Stimulated activated CD8-positive, alpha-beta memory T cell treated with anti-CD3 and anti-CD28 coated beads, Interleukin-2, amount 100 ng/mL, for 1 hour (primary cell): ENCODE measurements at places on chromosomes 7 and 10.

DNA sequence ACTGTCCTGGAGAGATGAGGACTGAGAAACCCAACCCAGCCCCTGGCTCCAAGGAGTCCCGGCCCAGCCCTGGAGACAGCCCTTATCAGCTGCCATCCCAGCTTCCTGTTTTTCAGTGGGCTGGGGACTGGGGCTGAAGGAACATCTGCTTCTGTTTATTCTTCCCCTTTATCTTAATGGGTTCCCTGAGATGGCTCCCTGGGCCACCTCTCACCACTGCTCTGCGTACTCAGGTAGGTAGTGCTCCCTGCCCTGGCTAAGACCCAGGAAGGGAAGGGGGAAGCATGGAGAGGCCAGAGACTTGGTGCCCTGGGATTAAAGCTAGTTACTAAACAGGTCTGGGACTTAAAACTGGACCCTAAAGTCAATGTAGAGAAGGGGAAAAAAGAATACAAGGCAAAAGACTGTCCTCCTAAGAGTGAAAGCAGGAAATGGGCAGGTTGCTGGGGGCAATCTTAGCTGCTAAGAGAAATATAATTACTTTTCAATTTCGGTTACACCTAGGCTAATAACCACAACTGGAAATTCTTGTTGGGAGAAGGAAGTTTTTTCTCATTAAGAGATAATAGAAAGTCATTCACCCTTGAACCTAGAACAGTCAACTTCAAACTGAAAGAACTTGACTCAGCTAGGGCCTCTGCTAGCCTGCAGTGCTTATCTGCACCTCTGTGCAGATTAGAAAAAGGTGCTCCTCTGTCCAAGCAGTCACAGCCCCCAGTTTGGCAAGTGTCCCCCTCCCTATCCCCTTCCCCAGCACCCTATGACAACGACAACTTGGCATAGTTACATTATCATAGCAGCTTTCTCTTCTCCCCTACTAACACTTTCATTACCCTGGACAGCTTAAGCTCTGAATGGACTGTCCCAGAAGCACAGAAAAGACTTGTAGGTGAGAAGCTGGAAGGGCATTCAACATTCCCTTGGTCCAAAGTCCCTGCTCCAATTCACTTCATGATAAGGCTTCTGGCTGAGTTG lies 65.6 kb upstream of the KDM7A start:
- DNase-seq = no peak

GRCh38 chr7:18756378-18757050 lies 261.0 kb downstream of the HDAC9 start:
- no peak for DNase-seq

GRCh38 chr10:110137142-110137545 lies 70.3 kb upstream of the MXI1 start:
- DNase-seq = no peak

GRCh38 chr7:134465491-134465890 lies 6.6 kb upstream of the AKR1B1 start:
- no peak for DNase-seq

DNA sequence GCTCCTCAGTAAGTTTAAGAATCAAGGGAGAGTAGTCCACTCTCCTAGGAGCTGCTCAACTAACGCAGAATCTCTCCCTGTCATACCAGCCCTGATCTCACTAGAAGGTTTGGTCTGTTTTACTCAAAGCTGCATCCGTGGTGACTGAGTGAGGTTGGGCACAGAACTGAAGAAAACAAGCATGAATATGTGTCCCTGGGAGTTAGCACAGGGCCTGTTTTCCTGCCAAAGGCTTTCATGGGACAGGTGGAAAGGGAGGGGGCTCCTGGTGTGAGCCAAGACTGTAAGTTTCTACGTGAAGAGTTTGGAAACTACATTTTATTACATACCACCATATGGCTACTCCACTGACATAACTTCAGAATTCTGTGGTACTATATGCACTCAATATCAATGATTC lies 705.9 kb downstream of the MAGI2 start:
- DNase-seq = no peak

GRCh38 chr10:8874972-8875371 lies 820.5 kb downstream of the GATA3 start:
- DNase-seq = no peak

DNA sequence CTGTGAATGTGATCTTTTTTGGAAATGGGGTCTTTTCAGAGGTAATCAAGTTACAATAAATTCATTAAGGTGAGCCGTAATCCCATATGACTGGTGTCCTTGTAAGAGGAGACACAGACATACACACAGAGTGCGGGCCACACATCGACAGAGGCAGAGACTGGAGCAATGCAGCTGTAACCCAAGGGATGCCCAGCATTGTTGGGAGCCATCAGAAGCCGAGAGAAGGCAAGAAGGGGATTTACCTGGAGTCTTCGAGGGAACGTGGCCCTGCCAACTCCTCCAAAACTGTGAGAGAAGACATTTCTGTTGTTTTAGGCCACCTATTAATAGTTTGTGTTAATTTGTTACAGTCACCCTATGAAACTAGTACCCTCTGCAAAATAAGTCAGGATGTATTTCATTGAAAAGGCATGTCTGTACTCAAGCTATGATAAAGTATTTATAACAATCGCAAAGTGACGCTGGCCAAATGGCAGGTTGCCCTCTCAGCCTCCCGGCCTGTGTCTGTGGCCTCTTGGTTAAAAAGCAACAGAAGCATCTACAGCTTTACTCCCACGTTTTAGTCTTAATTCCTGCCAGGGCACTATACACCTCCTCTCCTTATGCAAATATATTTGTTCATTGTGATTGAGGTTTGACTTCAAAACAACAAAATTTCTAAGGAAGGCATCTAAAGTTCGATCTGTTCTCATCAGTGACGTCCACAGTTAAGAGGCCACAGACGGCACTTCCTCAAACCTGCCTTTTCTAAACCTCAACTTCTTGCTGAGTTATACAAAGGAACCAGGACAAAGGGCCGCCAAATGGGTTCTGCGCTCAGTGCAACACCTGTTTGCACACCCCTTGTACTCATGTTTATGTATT lies 46.8 kb downstream of the HIPK2 start:
- DNase-seq = no peak

DNA sequence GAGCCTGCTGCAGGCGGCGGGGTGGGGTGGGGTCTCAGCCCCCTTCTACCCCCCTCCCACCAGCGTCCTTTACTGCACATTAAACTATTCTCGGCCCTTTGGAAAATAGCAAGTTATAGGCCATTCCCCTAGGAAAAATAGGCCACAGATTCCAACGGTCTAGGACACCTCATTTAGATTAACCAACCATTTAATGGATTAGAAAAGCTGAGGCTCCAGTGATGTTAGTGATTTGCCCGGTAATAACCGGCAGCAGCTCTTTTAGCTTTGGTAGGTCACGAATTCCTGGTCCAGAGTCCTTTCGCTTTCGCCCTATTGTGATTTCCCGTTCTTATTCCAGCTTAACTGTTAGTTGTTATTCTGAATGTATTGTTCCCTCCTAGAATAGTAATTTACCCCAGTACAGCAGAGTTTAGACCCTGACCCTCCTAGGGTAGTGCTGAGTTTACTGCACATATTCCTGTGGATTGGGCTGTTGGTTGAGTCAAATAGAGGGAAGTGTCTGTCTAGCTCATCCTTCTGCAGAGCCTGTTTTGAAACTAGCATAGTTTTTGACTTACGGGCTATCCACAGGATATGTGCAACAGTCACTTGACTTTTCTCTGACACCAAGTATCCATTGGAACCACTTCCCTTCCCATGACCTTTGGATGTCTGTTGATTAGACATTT lies 754 bp downstream of the GSTO1 start:
- DNase-seq = no peak

GRCh38 chr7:129748356-129749109 lies 137.0 kb downstream of the NRF1 start:
- DNase-seq = no peak

GRCh38 chr7:94439893-94440381 lies 45.2 kb downstream of the COL1A2 start:
- no peak for DNase-seq

- no peak for DNase-seq
Observed at GRCh38 chr10:12890958-12891357, 110.6 kb downstream of the CCDC3 start.

DNA sequence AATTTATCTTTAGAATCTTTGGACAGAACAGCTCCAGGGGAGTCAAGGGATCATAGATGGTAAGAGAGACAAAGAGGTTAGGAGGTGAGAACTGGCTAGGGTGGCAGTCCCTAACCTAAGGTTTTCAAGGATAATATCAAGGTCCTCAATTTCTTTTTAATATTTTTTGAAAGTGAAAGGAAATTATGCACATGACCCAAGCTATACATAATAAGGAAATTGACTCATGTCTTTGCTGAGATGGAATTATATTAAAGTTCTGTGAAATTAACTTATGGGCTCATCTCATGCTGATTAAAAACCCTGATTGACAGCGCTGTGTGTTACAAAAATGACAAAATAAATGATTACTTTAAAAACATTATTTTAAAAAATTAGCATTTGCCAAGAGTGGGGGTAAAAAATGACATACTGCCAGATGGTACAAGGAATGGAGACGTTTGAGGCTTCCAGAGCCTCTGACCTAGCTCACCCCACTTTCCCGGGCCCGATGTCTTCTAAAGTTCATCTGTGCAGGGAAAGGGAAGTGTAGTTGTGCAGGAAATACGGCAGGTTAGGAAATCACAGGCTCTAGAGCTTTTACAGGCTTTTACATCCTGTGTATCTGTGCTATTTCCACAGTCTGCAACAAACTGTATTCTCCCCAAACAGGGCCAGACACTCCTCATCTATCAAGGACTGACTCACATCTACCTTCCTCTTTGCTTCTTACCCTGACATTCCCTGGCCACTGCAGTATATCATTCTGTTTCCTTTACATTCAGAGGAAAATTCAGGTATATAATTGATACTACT lies 185.6 kb upstream of the PRSS58 start:
- no peak for DNase-seq

GRCh38 chr7:20146451-20146850 lies 70.7 kb downstream of the MACC1 start:
- DNase-seq = no peak

DNA sequence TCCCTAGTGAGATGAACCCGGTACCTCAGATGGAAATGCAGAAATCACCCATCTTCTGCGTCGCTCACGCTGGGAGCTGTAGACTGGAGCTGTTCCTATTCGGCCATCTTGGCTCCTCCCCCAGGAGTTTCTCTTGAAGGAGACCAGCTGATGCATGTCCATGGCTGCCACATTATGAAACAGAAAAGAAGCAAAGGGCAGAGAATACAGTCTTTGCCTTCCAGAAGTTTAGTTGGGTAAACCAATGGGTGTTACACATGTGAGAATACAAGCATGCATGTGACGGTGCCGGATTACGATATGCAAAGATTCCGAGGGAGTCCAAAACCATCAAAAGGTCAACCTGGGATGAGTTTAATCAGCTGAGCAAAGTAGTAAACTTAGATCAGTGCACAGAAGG lies 151.6 kb downstream of the SEM1 start:
- no peak for DNase-seq
